ENCODE measurements at places on chromosomes 12 and 14. TPM values are rescaled to one million over a fixed set of nuclear protein-coding genes. Genes with fewer than 3 reads are reported as not detected.

NINJ2 gene
- not detected for total RNA-seq

AMHR2 gene
- not detected for total RNA-seq

RNASE7 gene
- total RNA-seq, result not detected

LTB4R gene
- total RNA-seq, result 1.1 TPM

RFLNA gene
- total RNA-seq, result 1.5 TPM

All from cardiac ventricle fibroblast (primary cell).